ENCODE measurements at places on chromosomes 2 and 18. TPM values are rescaled to one million over a fixed set of nuclear protein-coding genes. Genes with fewer than 3 reads are reported as not detected.

The CBLN2 gene
- total RNA-seq: 20.0 TPM

The VIL1 gene
- 0.11 TPM for total RNA-seq

The FBXO36 gene
- total RNA-seq: 10.6 TPM

The CIB4 gene
- total RNA-seq: 0.50 TPM

The DES gene
- 5.5 TPM for total RNA-seq

The CXCR2 gene
- 3.3 TPM for total RNA-seq

All from spinal cord (tissue), 10 donors.